ENCODE measurements at places on chromosomes 3 and 15.

DNA sequence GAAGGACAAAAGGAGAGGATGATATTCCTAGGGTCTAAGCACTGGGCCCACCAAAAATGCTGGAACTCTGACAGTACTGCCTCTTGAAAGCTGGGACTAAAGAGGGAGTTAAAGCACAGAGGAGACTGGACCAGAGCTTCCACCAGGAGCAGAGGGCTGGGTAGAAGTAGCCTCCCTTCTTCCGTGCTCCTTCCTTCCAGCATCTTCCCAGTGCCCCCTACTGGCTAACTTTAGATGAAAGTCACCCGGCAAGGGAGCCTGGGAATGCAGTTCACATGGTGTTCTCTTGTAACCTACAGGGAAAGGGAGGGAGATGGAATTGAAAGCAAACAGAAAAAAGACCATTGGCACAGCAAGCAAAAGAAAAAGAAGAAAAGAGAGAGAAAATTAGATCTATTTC lies 106.1 kb upstream of the COL8A1 start:
- no peak for DNase-seq

GRCh38 chr15:63891768-63892133 lies 58.0 kb upstream of the HERC1 start:
- no peak for DNase-seq

DNA sequence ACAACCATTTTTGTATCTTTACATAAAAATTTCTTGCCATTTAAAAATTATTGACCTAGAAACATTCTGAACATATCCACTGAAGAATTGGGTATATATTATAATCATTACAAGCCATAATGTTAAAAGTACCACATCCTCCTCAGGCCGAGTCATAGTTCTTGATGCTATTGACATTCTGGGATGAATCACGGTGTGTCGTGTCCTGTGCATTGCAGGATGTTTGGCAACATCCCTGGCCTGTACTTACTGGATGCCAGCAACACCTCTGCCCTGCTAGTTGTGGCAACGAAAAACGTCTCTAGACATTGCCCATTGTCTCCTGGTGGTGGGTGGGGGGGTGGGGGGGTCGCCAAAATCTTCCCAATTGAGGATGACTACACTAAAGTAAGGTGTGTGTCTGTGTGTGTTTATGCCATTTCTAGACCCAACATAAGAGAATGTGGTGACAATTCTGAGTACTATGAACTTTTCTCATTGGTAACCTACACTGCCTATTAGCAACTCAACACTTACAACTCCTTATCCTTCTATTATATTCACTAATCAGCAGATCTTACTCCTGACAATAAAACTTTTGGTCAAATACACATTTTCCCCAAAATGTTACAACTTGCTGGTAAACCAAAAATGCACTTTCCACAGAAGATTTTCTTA lies 471.6 kb downstream of the FOXP1 start:
- no peak for DNase-seq

GRCh38 chr3:107365051-107365450 lies 12.2 kb upstream of the CCDC54 start:
- DNase-seq, result no peak

GRCh38 chr3:31624083-31624709 lies 91.5 kb downstream of the STT3B start:
- no peak for DNase-seq

DNA sequence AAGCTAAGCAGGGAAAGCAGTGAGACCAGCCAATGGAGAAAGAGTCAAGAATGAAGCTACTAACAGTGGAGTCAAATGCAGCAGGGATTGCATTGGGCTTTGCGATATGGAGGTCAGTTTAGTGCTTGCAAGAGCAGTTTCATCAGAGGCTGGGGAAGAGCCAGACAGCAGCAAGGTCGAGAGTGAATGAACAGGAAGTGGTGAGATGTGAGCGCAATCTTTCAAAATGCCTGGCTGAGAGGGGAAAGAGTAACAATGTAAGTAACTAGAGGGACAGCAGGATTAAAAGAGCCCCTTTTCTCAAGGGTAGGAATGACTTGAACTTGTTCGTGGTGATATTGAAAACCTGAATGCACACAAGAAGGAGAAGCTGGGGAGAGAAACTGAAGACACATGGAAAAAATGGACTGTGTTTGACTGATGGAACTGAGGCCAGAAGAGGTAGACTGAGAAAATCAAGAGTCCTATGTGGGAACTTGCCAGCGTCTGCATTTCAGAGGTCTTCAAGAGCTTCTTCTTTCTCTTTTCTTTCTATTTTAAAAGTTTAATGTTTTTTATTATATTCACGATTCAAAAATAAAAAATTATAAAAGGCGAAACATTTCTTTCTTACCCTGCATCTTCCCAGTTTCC lies 30.6 kb upstream of the GPR160 start:
- peak; percentile 35 for DNase-seq

DNA sequence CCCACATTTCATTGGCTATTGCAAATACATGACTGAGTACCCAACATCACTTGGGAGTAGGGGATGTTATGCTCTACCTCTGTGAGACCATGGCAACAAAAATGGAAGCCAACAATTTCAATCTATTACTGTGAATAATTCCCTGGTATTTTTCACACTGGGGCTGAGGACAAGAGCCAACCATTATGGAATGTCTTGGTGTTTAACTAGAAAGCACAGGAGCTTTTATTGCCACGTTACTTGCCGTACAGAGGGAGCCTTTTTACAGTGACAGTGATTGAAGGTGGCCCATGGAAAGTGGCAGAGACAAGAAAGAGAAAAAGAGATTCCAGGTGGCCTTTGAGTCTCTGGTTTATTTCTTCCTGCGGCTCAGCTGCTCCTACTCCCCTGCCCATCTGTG lies 105.7 kb upstream of the TBC1D5 start:
- DNase-seq, result no peak

DNA sequence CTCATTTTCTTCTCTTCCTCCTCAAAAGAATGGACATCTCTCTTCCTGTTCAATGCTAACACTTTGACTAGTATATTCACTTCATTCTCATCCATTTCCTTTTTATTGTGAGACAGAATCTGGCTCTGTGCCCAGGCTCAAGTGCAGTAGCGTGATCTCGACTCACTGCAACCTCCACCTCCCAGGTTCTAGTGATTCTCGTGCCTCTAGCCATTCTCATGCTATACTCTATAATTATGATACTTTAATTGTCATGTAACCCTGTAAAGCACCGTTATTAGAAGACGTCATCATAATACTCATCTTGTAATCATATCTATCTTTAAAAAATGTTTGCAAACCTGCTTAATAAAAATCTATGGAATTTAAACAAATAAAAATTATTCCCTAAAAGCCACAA lies 107.0 kb downstream of the SHOX2 start:
- DNase-seq, result no peak

GRCh38 chr3:74621581-74621980 lies 7.1 kb upstream of the CNTN3 start:
- DNase-seq, result no peak

DNA sequence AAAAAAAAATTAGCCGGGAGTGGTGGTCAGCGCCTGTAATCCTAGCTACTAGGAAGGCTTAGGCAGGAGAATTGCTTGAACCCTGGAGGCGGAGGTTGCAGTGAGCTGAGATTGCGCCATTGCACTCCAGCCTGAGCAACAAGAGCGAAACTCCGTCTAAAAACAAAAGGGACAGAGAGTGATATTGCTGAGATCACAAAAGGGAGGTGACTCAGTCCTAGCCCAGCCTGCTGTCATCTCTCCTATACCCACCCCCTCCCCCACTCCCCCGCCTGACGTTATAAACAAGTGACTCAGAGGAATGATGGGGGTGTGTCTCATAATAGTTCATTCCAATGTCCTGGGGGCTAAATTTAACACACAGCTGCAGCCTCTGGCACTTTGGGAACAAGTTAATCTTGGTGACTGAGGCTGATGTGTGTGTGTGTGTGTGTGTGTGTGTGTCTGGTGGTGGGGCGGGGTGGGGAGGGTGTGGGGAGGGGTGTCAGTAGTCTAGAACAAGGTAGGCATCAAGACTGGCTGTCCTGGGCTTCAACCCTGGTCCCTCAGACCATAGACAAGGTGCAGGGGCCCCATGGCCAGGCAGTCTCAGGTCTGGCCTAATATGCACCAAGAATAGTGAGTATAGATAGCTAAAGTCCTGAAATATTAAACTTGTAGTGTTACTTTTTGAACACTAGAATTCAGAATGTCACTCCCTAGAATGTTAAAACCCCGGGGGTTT lies 1.3 kb upstream of the KLHL40 start:
- DNase-seq, result no peak

DNA sequence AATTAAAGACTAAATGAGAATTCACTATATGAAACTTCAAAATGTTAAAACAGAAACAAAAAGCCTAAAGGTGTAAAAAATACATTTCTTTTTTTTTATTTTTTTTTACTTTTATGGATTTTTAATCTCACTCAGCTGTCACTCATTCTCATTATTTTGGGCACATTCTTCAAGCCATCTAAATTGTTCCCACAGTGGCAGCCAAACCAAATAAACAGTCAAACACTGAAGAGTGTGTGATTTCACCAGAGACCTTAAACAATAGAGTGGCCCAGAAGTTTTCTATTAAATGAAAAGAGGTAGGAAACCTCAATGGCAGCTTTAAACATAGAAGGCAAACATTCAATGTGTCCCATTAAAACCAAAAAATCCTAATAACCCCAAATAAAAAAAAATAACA lies 616.1 kb downstream of the OTOL1 start:
- no peak for DNase-seq

DNA sequence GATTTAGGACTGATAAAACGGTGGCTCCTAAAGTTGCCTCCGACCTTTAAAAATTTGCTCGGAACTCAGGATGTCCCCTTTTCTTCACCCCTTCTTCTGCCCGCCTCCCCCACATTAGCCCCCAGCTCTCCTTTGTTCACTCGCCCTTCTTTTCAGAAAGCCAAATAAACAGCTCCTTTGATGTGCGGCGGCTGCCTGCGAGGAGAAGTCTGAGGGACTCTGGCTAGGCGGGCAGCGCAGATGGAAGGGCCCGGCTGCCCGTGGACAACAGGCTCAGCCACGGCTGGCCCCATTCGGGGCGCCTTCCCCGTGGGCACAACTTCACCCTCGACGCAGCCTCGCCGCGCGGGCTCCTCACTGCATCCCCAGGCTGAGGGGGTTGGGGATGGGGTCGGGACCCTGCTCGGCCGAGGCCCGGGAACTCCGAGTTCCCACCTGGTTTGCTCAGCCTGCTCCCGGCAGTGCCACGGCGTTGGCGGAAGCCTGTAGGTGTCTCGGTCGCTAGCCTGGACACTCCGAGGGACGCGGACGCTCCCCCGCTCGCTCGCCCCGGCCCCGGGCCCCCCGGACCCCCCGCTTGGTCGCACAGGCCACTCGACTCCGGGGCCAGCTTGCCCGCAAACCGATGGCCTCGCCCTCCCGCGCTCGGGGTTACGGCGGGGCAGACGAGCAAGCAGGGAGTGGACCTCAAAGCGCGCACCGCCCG lies 897 bp upstream of the TLE3 start:
- DNase-seq, result no peak

- no peak for DNase-seq
These were observed 19.8 kb downstream of the SCAP start for GRCh38 chr3:47455806-47456452.

DNA sequence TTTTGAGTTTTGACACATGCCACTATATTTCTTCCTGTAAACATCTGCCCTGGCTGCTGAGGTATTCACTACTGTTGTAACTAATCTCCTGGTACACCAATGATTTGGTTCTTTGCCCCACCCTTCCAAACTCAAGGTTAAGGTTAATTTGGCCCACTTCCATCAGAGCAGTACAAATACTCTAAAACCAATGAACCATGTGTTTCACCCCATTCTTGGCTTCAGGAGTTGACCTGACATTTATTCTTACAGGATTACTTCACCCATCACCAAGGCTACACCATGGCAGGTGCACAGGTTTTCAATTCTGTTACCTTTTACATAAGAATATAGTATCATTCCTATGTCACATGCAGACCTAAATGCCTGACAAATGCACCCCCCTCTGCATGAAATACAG lies 1179.9 kb downstream of the ZPLD1 start:
- no peak for DNase-seq

GRCh38 chr15:70240820-70241430 lies 143.2 kb upstream of the TLE3 start:
- no peak for DNase-seq

GRCh38 chr3:137217733-137218132 lies 259.9 kb downstream of the IL20RB start:
- no peak for DNase-seq

GRCh38 chr3:157330206-157330605 lies 106.4 kb upstream of the PTX3 start:
- DNase-seq, result no peak

DNA sequence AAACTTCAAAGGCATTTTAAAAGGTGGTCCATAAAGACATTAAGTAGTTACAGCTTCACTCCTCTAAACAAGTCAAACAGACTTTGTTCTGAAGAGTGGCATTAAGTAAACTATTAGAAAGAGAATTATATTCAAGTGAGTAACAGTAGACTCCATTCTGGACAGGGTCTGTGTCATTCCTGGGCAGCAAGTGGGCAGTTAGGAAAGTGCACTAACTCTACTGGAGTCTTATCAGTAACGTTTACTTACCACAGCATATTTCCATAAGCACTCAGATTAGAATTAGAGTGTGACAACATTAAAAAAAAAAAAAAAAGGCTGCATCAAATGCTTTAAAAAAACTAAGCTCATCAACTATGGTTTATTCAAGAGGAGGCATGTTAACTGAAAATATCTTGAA lies 10.6 kb downstream of the UBR1 start:
- no peak for DNase-seq

DNA sequence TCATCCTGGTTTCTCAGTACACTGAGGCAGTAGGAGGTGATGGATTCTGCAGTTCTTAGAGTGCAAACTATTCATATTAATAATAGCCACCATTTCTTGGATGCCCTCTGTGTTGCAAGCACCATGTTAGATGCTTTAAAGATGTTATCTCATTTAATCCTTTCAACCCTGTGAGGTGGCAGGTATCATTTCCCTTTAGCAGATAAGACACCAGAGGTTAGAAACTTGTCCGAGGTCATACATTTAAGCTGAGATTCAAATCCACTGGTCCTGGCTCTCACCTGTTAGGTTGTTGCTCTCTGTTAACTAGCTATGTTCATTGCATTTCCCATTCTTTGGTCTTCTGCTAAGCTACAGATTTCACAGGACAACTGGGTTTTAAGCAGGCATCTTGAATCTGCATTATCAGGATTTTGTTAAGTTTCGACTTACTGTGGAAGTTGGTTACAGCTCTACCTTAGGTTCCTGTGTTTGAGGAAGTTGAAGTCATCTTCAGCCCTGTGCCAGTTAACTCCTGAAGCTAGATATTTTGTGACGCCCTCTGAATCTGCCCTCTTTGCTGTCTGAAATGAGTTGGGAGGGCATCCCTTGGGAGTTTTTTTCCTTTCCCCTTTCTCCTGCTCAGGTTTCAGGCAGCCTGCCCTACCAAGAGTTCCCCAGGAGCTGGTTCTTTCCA lies 6.4 kb downstream of the PDE8A start:
- no peak for DNase-seq

- DNase-seq, result no peak
These were observed 45.3 kb upstream of the VPS8 start for GRCh38 chr3:184766555-184767261.

DNA sequence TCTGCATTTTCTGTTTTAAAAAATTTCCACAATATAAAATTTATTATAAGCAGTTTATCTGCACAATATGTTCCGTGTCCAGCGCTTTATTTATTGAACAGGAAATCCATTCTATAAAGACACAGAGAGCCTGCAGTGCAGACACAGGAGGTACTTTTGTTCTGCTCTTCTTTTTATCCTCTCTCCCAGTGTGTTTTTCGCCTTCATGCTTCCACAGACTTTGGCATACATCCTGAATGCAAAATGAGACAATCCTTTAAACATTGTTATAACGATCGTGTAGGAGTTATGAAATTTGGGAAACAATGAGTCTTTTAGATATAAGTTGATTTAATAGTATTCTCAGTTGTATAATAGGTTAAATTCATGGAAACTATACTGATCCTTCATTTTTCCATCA lies 749.2 kb downstream of the NAALADL2 start:
- DNase-seq, result no peak

- DNase-seq, result no peak
These were observed 4.4 kb downstream of the GXYLT2 start for GRCh38 chr3:72892081-72892775.
